ENCODE measurements at places on chromosomes 1 and 21.

- DNase-seq: no peak
Measured at GRCh38 chr1:184941410-184941733, 32.9 kb downstream of the NIBAN1 start.

GRCh38 chr1:43285269-43285990, at the start of gene C1orf210:
C1orf210 (minus strand) TSS chr1:43285581; CDS start chr1:43283270, 2,311 bp downstream.
- DNase-seq: no peak

DNA sequence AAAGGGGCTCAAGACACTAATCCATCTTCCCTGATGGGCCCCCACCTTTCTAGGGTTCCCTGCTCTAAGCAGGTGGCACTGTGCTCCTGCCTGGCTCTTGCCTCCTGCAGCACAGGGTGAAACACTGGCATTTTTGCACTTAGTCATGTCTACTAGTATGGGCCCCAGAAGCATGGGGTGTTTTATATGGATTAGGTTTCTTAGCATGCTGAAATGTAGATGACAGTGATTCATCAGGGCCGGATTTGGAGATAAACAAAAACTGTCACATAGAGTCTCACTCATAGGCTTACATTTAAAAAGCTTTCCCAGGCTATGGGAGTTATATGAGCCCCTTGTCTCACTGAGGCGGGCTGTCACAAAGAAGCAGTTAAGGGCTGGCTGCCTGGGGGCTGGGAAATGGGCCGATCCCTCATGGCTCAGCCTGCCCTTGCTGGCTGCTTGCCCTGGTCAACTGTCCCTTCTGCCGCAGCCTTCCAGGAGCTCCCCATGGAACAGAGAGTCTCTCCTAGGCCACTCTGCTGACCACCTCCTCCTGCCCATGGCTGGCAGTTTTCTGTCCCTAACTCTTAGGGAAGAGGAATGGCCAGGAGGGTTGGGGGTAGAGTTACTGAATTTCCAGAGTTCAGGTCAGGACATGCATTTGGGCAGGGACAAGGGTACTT, 6.5 kb downstream of the GALNT2 start:
- DNase-seq: no peak

GRCh38 chr1:153100245-153100644, 5.9 kb upstream of the SPRR2E start:
- DNase-seq: no peak

- no peak for DNase-seq
Measured at GRCh38 chr1:7317888-7318287, 453.2 kb upstream of the VAMP3 start.

DNA sequence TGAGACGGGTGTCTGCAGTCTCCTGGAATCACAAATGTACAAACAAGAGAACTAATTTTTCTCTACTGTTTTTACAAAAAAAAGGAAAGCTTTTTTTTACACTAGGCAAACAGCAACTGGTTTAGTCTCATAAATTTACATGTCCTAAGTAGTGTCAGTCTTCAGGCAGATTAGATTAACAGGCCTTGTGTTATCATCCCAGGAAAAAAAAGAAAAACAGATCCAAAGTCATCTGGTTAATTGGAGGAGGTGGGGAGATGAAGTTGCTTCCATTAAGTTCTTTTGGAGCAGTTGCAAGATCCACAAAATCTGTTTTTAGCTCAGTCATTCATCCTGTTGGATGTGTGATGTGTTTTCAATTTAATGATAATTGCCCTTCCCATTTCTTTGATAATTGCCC, 363.5 kb upstream of the ADGRL2 start:
- no peak for DNase-seq

- no peak for DNase-seq
Measured at GRCh38 chr1:41868241-41868998, 50.3 kb downstream of the HIVEP3 start.

- no peak for DNase-seq
Measured at GRCh38 chr1:166870584-166870983, 5.5 kb downstream of the TADA1 start.

GRCh38 chr1:27257155-27257554, 22.7 kb downstream of the WDTC1 start:
- DNase-seq: no peak

DNA sequence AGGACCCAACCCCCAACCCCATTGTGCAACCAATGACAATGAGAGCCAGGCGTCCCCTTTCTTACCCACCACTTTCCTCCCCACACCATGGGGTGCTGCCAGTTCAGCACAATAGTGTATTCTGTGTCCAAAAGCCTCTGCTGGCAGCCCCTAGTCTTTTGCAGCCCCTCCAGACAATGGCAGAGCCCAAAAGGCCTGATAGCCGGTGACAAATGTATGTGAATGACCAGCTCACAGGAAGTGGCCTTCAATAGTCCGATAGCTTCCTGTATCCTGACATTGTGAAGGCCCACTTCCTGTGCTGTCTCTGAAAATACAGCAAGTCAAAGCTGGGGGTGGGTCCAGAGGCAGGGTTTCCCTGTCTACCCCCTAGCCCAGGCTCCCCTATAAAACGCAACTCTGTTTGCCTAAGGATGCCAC, 16.6 kb downstream of the SMIM12 start:
- no peak for DNase-seq

GRCh38 chr1:216665856-216666255, 57.4 kb downstream of the ESRRG start:
- no peak for DNase-seq

- no peak for DNase-seq
Measured at GRCh38 chr1:171922999-171923398, 81.7 kb downstream of the DNM3 start.

- no peak for DNase-seq
Measured at GRCh38 chr1:180966744-180967536, 54.2 kb downstream of the KIAA1614 start.

- DNase-seq: no peak
Measured at GRCh38 chr1:47571161-47571560, 133.3 kb downstream of the FOXD2 start.

GRCh38 chr1:63320022-63320721, 2.2 kb upstream of the FOXD3 start:
- DNase-seq: no peak

- no peak for DNase-seq
Measured at GRCh38 chr1:234486858-234487840, 8.2 kb upstream of the TARBP1 start.

GRCh38 chr21:38267136-38267755, 10.5 kb downstream of the KCNJ15 start:
- DNase-seq: no peak
